ENCODE measurements at places on chromosomes 2 and 18. TPM values are rescaled to one million over a fixed set of nuclear protein-coding genes. Genes with fewer than 3 reads are reported as not detected.

GRCh38 chr2:59997371-59997770 is 556.1 kb downstream of the BCL11A start:
- DNase-seq: no peak

The TBC1D8 gene
- total RNA-seq: 9.5 TPM

DNA sequence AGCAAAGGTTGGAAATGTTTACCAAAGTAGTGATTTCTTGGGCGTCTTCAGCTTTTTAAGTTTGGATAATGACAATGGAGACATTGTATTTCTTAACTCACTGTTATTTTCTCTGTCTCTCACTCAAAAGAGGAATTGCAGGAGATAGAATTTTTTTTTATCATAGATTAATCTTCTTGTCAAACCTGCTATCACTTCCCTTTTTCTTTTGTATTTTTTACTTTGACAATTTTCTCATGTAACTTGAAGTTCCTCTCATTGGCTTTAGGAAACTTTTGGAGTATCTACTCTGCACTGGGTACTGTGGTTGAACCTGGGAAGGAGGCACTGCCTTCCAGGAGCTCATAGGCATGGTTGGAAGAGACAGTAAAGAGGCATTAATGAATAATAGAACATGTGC is 489.1 kb downstream of the CNTNAP5 start:
- no peak for DNase-seq

DNA sequence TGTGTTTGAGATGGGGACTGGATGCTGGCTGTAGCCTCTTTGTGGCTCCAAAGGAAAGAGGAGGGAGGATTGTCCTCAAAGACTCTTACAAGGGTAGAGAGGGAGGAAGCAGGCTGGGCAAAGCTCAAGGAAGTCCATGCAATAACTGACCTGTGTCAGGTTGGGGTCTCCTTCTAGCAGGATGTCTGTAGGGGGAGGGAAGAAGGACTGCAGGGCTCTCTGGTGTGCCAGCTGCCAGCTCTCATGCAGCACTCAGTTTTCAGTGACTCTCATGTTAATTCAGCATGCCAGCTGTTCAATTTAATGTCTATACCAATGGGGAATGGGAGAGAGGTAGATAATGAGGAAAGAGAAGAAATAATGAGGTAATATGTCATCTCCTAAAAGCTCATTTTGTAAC is 85.3 kb upstream of the RANBP2 start:
- no peak for DNase-seq

The NT5C1B gene
- total RNA-seq: not detected

DNA sequence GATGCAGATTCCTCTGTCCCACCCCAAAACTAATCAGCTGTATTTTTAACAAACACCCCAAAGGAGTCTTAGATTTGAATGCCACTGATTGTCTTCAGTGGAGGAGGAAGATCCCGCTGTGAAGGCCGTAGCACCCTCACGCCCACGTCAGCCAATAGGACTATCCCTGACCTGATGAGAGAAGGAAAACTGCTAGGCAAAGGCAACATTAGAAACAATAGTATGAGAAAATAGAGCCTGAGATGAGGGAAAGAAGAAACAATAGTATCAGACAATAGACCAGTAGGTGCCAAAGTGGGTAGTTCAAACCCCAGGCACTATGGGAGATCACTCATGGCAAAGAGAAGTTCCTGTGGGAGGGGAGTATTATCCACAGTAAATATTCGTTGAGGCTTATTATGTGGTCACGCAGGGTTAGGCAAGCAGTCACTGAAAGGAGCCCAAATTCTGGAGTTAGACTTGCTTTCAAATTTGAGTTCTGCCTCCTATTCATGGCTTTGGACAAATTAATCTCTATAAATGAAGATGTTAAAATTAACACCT is 2.8 kb downstream of the PCBP1 start:
- no peak for DNase-seq

- no peak for DNase-seq
Observed at GRCh38 chr2:5983511-5984272, 291.5 kb downstream of the SOX11 start.

GRCh38 chr2:240965905-240966456 is 32.4 kb upstream of the SNED1 start:
- no peak for DNase-seq

DNA sequence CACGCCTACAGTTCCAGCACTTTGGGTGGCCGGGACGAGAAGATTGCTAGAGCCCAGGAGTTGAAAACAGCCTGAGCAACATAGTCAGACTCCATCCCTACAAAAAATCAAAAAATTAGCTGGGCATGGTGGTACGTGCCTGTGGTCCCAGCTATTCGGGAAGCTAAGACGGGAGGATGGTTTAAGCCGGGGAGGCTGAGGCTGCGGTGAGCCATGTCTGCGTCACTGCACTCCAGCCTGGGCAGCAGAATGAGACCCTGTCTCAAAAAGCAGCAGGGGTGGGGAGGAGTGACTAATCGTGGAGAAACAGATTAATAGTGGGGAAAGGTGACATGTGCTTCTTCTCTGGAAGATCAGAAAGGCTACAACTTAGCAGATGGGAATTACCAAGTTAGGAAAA is 58.1 kb upstream of the GPC1 start:
- DNase-seq: no peak
